IPS DF 6.9 (cell line): ENCODE measurements at places on chromosomes 13 and 19.

DNA sequence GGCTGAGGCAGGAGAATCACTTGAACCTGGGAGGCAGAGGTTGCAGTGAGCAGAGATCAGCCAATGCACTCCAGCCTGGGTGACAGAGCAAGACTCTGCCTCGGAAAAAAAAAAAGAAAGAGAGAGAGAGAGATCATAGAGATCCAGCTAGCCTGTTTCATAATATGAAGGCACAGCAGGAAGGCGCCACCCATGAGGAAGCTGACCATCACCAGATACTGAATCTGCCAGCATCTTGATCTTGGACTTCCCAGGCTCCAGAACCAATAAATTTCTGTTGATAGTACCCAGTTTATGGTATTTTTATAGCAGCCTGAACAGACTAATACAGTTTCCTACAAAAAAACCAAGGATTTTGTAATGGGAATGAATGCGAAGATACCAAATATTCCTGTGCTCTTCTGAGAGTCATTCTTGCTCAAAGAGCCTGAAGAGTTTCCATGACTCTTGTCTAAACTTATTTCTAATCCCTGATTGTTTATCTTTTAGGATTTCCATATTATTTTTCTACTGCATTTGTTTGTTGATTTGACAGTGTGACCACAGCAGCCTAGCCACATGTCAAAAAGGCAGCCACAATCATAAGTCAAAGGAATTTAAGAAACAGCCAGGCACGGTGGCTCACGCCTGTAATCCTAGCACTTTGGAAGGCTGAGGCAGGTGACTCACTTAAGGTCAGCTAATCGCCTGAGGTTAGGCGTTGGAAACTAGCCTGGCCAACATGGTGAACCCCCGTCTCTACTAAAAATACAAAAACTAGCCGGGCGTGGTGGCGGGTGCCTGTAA, 37.7 kb upstream of the PDCD5 start:
- no peak for DNase-seq

- DNase-seq, result no peak
Observed at GRCh38 chr19:48815870-48816501, 5.2 kb upstream of the BCAT2 start.

- no peak for DNase-seq
Observed at GRCh38 chr19:41876847-41877832, at the start of gene CD79A. Gene CD79A, plus strand, starts transcription at chr19:41877279. Its CDS starts 26 bp downstream, at chr19:41877305.

DNA sequence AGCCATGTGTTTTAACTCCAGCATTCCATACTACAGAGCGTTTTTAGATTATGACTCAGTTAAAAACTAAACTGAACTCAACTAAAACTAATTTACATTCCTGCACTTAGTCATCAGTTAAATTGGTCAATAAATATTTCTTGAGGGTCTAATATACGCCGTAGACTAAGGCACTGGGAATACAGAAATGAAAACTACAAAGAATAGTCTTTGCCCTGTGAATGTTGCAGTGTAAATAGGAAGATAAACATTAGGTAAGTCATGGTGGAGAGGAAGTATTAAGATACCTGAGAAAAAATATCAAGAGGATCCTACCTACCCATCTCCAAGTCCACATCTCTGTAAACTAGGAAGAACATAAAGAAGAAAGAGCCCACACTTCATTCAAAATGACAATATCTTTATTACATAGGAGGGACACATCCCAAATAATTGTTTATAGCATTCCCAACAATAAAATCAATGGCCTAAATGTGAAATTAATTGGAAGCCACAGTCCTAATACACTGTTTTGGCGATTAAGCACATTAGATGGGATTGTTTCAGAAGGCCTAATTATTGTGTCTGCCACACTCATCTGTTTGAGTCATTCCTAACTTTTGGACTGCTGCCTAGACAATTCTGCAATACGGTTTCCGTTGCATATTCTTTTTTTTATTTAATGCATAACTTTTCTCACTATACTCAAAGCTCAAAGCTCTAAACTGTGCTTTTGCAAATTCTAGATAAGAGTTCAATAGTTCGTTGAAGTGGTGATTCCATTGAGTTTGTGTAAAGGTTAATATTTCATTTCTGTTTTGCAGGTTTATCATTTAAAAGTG, 52.9 kb downstream of the MBNL2 start:
- no peak for DNase-seq

DNA sequence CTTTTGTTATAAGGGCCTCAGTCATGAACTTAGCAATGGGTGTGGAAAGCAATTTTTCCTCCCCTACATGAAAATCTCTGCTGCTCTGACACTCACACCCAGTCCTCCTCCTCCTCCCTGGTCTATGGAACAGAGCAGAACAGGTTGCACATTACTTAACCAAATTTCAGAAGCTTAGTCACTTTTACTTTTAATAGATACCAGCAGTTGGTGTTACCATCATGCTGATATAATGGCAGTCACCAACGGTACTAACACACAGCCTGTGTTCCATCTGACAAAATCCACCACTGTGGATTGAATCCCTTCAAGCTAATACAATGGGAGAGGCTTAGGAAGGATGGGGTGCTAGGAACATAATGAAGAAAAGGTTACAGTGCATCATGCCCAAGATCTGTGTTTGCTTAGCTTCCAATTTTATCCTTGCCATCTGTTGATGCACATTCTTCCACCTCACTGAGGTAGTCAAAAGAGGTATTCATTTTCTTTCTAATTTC, 9.8 kb downstream of the TPT1 start:
- no peak for DNase-seq

DNA sequence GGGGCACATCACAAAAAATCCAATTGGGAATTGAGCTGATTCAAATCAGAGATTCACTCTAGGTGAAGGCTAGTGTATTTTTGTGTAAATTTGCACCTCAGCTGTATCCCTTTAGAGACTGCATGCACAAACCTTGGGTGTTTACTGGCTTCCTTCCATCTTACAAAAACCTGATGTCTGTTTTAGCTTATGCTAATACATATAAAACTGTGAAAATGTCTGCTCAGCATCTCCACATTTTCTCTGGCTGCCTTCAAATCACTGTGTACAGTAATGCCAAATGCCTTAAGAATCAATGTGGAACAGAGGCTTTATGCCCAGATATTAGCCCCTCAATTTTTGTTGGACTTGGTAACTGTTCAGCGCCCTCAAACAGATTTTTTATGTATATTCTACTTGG, 675.8 kb upstream of the SLITRK6 start:
- DNase-seq, result no peak

DNA sequence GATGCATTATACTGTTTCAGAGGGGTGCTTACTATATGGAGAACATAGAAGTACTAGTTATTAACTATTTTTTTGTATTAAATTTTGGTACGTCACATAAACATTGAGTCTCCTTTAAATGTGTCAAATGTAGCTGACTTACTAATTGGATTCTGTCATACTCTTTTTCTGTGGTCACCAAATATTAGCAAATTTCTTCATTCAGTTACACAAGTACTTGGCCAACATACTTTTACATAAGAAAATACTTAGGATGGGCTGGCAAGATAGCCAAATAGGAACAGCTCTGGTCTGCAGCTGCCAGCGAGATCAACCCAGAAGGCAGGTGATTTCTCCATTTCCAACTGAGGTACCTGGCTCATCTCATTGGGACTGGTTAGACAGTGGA, 19.2 kb downstream of the LPAR6 start:
- no peak for DNase-seq

DNA sequence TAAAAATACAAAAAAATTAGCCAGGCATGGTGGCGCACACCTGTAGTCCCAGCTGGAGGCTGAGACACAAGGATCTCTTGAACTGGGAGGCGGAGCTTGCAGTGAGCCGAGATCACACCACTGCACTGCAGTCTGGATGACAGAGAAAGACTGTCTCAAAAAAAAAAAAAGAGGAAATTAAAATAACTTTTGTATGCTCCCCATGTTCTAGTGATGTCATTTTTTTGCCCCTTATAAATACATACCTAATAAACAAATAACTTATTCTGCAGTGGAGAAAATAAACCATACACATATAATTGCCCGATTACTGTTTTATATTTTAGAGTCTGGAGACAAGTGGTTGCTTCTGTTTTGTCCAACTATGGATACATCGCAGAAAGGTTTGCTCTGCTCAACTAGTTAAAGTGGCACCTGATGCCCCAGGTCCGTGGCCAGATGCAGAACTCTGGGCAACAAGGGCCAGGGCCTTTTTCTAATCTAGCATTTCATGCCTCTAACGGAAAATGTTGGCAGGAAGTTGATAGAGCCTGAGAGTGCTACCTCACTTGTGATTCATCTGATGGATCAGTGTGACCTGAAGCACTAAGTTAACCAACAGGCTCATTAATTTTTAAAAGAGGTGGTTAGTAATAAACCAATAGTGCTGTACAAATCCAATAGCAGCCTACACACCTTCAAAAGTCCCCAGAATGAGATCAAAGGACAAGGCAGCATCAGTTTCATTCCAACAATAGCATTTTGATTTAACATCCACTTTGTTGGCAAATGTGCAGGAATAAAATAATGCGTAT, 18.8 kb downstream of the UBE2L5 start:
- DNase-seq, result no peak

DNA sequence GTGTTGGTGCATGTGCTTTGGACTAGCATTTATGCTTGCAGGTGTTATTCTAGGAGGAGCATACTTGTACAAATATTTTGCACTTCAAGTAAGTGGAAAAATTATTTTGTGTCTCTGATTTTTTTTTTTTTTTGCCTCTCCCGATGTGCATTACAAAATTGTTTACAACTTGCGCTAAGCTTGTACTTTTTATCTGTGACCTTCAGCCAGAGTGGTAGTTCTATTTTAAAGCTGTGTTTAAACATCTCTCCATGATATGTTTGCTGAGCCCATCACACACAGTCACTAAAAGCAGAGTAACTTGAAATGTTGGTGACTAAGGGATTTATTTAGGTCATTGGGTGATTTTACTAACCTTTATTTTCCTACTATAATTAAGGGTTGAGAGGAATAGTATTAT, 20.8 kb downstream of the ITM2B start:
- no peak for DNase-seq

DNA sequence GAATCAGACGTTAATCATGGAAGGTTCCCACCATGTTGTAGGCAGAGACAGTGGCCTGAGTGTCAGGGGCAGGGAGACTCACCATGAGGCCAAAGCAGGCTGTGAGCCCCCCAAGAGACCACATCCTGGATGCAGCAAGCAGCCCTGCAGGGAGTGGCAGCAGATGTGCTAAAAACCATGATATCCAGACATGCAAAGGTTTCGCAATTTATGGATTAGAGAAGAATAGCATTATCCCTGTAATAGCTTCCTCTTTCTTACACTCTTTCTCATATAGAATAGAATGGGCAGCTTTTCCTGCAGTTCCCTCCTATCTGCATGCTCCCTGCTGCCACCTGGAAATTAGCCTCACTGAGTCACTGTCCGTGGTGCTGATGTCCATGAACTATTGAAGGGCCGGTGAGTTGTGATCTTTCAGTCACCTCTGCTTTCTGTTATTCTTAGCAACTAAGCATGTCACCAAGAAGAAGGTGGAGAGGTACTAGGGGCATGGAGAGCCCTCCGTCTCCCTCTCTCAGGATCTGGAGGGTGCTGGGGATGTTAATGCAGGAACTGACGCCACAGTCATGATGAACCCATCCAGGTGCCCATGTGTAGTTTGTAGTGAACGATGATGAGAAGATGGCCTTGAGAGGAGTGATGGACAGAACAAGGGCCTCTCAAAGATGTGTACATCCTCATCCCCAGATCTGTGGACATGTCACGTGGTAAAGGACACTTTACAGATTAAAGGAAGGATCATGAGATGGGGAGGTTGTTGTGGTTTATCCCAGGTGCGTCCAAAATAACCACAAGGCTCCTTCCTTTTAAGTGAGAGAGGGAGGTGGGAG, 9.9 kb downstream of the CEACAM4 start:
- DNase-seq, result no peak

DNA sequence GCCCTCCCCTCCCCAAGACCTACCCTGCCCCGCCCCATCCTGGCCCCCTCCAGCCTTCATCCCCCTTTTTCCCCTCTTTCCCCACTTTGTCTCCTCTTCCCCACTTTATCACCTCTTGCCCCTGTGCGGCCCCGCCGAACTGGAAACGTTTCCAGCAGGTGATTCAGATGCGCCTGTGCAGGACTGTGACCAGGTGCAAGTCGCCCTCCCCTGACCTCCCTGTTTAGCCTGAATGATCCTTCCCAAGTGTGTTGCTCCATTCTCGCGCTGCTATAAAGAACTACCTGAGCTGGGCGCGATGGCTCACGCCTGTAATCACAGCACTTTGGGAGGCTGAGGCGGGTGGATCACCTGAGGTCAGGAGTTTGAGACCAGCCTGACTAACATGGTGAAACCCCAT, 25.9 kb downstream of the ZNF791 start:
- no peak for DNase-seq

DNA sequence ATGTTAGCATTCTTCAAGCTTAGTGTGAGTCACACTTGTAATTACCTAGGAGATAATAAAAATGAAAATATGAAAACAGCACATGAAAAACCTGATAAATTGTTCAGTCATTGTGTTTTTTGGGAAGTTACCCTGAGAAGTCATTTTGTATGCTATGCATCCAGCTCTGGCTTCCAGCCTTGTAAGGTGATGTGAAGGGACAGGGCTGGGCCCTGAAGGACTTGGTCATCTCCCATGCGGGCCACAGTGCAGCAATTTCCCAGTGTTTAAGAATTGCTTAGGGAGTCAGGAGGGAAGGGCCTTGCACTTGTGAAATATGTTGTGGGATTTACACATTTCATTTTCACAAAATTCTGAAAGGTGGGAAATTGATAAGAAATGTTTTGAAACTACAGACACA, 41.3 kb downstream of the ARHGEF7 start:
- DNase-seq, result no peak

DNA sequence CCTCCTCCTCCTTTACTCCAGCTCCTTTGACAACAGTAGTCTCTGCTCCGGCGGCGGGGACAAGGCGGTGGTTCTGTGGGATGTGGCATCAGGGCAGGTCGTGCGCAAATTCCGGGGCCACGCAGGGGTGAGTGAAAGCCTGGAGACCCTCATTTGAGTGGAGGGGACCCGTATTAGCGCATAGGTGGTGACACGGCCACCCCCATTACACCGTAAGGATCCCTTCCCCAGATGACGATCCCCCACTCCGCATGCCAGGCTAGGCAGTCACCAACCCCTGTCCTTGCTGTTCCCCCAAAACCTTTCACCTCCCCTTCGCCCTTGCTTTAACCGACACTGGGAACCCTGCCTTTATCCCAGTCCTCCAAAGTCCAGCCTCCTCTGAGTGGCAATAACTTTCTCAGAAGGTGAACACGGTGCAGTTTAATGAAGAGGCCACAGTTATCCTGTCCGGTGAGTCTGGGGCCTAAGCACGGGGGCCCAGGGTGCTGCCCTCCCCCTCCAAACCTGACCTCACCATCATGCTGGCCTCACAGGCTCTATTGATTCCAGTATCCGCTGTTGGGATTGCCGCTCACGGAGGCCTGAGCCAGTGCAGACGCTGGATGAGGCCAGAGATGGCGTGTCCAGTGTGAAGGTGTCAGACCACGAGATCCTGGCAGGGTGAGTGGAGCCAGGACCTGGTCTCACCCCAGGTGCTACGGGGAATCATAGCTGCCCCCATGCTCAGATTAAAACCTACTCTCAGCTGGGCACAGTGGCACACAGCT, 3.7 kb downstream of the WDR83 start:
- no peak for DNase-seq
